Hepatocyte (in vitro differentiated cells): ENCODE measurements at places on chromosomes 16 and 17. TPM values are rescaled to one million over a fixed set of nuclear protein-coding genes. Genes with fewer than 3 reads are reported as not detected.

GRCh38 chr16:66042341-66042740 is 324.1 kb upstream of the CDH5 start:
- H3K27ac ChIP-seq: no peak overlapping the region
- H3K4me1 ChIP-seq: peaks cover 2% of the 10 kb centered on the region
- no peaks in the 10 kb centered on the region for H3K36me3 ChIP-seq
- no peak for DNase-seq
- H3K27me3 ChIP-seq: no peaks in the 10 kb centered on the region

GRCh38 chr16:856101-856500 is 55.6 kb upstream of the GNG13 start:
- no peaks in the 10 kb centered on the region for H3K27me3 ChIP-seq
- H3K36me3 ChIP-seq: no peaks in the 10 kb centered on the region
- no peak overlapping the region for H3K27ac ChIP-seq
- H3K4me3 ChIP-seq: no peak overlapping the region

GRCh38 chr17:82384730-82385481 is 13.3 kb downstream of the UTS2R start:
- no peaks in the 10 kb centered on the region for H3K27me3 ChIP-seq
- H3K4me1 ChIP-seq: peaks cover 14% of the 10 kb centered on the region
- H3K27ac ChIP-seq: peak overlapping the region; percentile 34
- no peak overlapping the region for H3K4me3 ChIP-seq

- H3K36me3 ChIP-seq: no peaks in the 10 kb centered on the region
- H3K4me3 ChIP-seq: no peak overlapping the region
- H3K27me3 ChIP-seq: no peaks in the 10 kb centered on the region
- peaks cover 7% of the 10 kb centered on the region for H3K4me1 ChIP-seq
Measured at GRCh38 chr16:66035096-66035495, 331.4 kb upstream of the CDH5 start.

DNA sequence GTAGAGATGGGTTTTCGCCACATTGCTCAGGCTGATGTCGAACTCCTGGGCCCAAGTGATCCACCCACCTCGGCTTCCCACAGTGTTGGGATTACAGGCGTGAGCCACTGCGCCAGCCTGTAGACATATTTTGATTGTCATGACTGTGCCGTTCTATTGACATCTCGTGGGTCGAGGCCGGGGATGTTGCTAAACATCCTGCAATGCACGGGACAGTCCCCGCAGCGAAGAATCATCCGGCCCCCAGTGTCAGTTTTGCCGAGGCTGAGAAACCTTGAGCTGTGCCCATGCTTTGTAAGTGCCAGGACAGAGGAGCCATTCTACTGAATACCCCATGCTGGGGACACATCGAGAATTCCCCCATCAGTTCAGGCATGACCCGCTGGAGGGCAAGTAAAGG is 69.1 kb upstream of the GSE1 start:
- no peak overlapping the region for H3K4me3 ChIP-seq
- H3K27me3 ChIP-seq: no peaks in the 10 kb centered on the region
- DNase-seq: no peak
- H3K4me1 ChIP-seq: peaks cover 17% of the 10 kb centered on the region

DNA sequence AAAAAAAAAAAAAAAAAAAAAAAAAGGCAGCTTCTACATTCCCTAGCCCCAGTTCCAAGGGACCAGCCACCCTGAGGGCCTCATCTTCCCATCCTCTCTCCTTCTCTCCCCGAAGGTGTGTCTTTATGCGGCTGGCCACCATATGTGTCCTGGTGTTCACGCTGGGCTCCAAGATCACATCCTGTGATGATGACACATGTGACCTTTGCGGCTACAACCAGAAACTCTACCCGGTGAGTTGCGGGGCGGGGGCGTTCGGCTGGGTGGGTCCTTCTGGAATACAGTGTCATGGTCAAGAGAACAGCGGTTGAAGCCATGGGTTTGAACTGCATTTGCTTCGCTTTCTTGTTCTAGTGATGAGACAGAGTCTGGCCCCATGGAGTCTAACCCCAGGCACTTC is 22.6 kb upstream of the COQ7 start:
- no peaks in the 10 kb centered on the region for H3K36me3 ChIP-seq
- H3K4me3 ChIP-seq: no peak overlapping the region
- no peaks in the 10 kb centered on the region for H3K4me1 ChIP-seq
- no peak overlapping the region for H3K27ac ChIP-seq

DNA sequence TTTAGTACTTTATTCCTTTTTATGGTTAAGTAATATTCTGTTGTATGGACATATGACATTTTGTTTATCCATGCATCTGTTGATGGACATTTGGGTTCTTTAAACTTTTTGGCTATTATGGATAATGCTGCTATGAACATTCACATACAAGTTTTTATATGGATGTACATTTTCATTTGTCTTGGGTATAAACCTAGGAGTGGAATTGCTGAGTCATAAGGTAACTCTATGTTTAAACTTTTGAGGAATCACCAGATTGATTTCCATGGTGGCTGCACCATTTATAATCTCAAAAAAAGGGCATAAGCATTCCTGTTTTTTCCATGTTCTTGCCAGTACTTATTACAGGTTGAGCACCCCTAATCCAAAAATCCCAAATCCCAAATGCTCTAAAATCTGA is 90.3 kb upstream of the CRHR1 start:
- H3K36me3 ChIP-seq: no peaks in the 10 kb centered on the region

DNA sequence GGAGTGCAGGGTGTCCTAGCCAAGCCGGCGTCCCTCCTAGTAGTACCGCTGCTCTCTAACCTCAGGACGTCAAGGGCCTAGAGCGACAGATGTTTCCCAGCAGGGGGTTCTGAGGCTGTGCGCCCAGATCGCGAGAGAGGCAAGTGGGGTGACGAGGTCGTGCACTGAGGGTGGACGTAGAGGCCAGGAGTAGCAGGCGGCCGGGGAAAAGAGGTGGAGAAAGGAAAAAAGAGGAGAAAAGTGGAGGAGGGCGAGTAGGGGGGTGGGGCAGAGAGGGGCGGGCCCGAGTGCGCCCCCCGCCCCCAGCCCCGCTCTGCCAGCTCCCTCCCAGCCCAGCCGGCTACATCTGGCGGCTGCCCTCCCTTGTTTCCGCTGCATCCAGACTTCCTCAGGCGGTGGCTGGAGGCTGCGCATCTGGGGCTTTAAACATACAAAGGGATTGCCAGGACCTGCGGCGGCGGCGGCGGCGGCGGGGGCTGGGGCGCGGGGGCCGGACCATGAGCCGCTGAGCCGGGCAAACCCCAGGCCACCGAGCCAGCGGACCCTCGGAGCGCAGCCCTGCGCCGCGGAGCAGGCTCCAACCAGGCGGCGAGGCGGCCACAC is at the start of gene MMP2:
MMP2 (plus strand) TSS at position 372 of the 603 bp plus-strand sequence. CDS start 282 bp downstream, outside the sequence.
- peak; percentile 81 for DNase-seq
- peak within 1 kb of the TSS; percentile 87 for H3K27ac ChIP-seq
- peaks cover 33% of the 10 kb centered on the region for H3K27me3 ChIP-seq
- peak within 1 kb of the TSS; percentile 64 for H3K4me3 ChIP-seq
- H3K36me3 ChIP-seq: no peaks in the 10 kb centered on the region

- no peak overlapping the region for H3K27ac ChIP-seq
- H3K4me1 ChIP-seq: peaks cover 5% of the 10 kb centered on the region
- H3K27me3 ChIP-seq: no peaks in the 10 kb centered on the region
Measured at GRCh38 chr17:31248986-31249834, 47.8 kb downstream of the OMG start.

DNA sequence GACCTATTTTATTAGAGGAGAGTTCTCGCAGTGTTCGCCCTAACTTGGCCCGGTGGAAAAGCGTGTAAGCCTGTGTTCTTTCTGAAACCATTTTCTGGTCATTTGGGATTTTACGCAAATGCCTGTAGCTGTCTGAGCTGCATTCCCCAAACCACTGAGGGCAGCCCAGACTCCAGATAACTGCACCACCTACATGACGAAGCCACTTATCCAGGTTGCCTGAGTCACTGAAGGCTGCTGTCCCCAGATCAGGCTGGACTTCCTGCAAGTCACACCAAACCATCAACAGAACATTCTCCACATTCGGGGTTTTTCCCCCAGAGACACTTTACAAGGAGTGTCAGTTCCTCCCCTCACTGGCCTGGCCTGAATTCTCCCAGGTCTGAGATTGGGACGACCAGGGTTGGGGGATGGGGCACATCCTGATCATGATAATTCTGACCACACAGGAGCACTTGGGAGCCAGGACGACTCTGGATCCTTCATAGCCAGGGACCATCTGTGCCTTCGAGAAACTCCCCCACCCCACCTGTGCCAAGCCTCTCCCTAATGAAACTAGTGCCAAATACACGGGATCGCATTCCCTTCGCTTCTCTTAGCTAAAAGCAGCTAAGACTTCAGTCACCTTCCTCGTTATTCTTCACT is 2.3 kb downstream of the RPRML start:
- peaks cover 79% of the 10 kb centered on the region for H3K27me3 ChIP-seq
- H3K36me3 ChIP-seq: no peaks in the 10 kb centered on the region
- DNase-seq: no peak
- H3K4me3 ChIP-seq: no peak overlapping the region
- no peak overlapping the region for H3K27ac ChIP-seq

DNA sequence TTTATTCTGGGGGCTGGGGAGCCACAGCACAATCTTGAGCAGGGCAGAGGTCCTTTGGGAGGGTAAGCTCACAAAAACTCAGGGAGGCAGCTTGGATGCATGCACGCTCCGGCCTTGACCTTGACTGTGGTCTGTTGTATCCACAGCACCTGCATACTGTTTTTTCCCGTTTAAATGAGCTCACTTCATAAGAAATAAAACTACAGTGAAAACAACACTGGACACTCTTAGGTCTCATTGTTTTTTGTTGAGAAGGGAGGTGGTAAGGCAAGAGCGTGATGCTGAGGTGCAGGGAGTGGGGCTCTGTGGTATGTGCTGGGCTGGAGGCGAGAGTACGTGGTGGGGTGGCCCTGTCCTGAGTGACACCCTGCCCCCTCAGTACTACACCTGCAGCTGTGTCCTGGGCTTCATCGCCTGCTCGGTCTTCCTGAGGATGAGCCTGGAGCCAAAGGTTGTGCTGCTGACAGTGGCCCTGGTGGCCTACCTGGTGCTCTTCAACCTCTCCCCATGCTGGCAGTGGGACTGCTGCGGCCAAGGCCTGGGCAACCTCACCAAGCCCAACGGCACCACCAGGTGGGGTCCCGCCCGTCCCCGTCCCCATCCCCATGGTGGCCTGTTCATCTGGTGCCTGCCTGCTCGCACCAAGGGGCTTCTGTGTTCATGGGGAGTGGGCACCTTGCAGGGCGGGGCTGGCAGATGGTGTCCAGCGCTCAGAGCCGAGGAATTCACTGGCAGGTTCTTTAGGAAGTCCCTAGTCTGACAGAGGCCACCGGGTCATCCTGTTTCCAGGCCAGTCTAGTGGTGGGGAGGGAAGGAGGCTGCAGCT is 44.2 kb downstream of the ADCY7 start:
- no peaks in the 10 kb centered on the region for H3K4me1 ChIP-seq
- no peaks in the 10 kb centered on the region for H3K27me3 ChIP-seq
- no peaks in the 10 kb centered on the region for H3K36me3 ChIP-seq
- H3K27ac ChIP-seq: no peak overlapping the region
- no peak overlapping the region for H3K4me3 ChIP-seq
- peak; percentile 3 for DNase-seq

DNA sequence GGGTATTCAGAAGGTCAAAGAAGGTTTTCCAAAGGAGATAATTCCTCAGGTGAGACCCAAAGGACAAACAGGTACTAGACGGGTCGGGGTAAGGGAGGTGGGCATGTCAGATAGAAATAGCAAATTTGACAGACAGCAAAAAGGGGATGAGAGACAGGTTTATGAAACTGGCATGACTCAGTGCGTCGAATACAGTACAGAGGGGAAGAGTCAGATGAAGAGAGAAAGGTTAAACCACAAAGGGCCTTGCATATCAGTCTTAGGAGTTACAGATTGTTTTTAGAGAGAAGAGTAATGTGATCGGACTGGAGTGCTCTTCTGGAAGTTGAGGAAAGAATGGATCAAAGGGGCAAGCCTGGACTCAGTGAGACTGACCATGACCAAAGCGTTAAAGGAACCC is 88.4 kb downstream of the ZZEF1 start:
- H3K4me3 ChIP-seq: no peak overlapping the region
- no peaks in the 10 kb centered on the region for H3K4me1 ChIP-seq
- no peaks in the 10 kb centered on the region for H3K36me3 ChIP-seq
- no peak for DNase-seq
- H3K27me3 ChIP-seq: no peaks in the 10 kb centered on the region
- H3K27ac ChIP-seq: no peak overlapping the region

- peaks cover 3% of the 10 kb centered on the region for H3K36me3 ChIP-seq
- no peaks in the 10 kb centered on the region for H3K4me1 ChIP-seq
- no peak overlapping the region for H3K27ac ChIP-seq
Measured at GRCh38 chr17:76753061-76753961, 15.4 kb downstream of the MFSD11 start.

- peaks cover 4% of the 10 kb centered on the region for H3K4me1 ChIP-seq
- no peaks in the 10 kb centered on the region for H3K36me3 ChIP-seq
- no peak overlapping the region for H3K4me3 ChIP-seq
- no peak overlapping the region for H3K27ac ChIP-seq
Measured at GRCh38 chr17:83174362-83175118, 95.1 kb downstream of the METRNL start.

DNA sequence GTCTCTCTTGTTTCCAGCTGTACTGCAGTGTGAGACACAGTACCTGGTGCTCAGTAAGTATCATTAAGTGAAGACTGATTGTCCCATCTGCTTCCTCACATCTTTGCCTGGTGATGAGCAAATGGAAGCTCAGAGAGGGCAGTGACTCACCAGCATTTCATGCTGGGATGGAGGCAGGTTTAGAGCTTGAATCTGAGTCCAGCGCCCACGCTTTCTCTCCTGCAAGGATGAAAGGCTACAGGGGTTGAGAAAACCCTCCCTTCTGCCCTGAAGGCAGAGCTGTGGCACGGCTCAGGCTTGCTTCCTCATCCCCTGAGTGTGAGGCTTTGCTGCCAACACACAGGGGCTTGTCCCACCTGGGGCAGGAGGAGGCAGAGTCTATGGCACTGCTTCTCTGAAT is 1.5 kb upstream of the RNF112 start:
- H3K27ac ChIP-seq: no peak overlapping the region
- H3K36me3 ChIP-seq: no peaks in the 10 kb centered on the region
- no peak overlapping the region for H3K4me3 ChIP-seq

- H3K4me1 ChIP-seq: peaks cover 7% of the 10 kb centered on the region
- H3K27me3 ChIP-seq: no peaks in the 10 kb centered on the region
- DNase-seq: no peak
- no peak overlapping the region for H3K4me3 ChIP-seq
- H3K27ac ChIP-seq: no peak overlapping the region
Measured at GRCh38 chr17:79944821-79945391, 90.8 kb downstream of the TBC1D16 start.

DNA sequence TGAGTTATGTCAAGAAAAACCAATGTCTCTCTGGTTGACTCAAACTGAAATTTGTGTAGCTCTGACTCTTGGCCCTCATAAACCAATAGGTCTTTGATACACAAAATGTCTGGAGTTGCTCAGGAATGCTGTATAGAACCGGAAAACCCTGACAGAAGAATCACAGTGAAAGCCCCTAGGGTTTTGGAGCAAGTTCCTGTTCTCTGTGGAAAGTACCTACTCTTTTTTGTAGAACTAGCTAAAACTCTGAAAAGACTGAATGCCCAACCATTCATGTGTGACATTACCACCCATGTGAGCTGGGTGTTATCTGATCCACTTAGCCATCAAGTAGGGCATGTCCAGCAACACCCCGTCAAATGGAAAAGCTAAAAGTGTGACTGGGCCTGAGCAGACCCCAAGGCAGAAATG is 28.8 kb downstream of the CCL4 start:
- peaks cover 13% of the 10 kb centered on the region for H3K4me1 ChIP-seq
- H3K27me3 ChIP-seq: no peaks in the 10 kb centered on the region
- H3K36me3 ChIP-seq: no peaks in the 10 kb centered on the region
- DNase-seq: no peak

Gene GUCY2D
- total RNA-seq: not detected in 2 replicates

Gene CD300LG
- not detected in 2 replicates for total RNA-seq

Gene HLF
- 0.32 and 0.60 TPM in 2 replicates for total RNA-seq

Gene SPATA32
- total RNA-seq: not detected in 2 replicates

Gene TUBD1
- 8.6 and 11.8 TPM in 2 replicates for total RNA-seq

Gene CRHR1
- total RNA-seq: not detected in 2 replicates

Gene AGRP
- total RNA-seq: 1.9 TPM in 1 of 2 replicates, not detected in the other

Gene PSKH1
- total RNA-seq: 29.2 and 30.5 TPM in 2 replicates

Gene KRTAP1-1
- total RNA-seq: not detected in 2 replicates
